Activated B cell treated with CpG ODN at 0.5 μM for 24 hours (primary cell): ENCODE measurements at places on chromosomes 12 and 14.

DNA sequence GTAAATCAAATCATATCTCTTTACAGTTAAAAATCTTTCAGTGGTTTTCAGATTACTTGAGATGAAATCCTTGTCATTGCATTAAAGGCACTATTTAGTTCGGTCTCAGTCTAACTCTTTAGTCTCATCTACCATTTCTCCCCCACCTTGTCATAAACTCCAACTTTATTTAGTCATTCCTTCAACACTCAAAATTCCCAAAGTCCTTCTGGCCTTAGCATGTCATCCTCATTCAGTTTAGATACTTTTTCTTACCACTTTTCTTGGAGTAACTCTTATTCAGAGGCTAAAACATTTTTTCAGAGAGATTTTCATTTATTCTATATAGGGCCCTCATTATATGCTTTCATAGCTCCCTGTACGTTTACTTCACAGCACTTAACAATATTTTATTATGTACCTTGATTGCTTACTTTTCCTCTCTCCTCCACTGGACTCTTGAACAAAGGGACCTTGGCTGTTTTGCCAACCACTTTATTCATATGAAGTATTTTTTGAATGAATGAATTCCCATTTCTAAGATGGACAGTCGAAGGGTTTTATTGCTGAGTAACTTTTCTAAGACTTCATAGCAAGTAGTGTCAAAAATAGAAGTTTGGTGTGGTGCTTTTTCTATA is 12.8 kb downstream of the USP15 start:
- no peak for DNase-seq

GRCh38 chr12:81992461-81992860 is 233.3 kb upstream of the PPFIA2 start:
- DNase-seq, result no peak

DNA sequence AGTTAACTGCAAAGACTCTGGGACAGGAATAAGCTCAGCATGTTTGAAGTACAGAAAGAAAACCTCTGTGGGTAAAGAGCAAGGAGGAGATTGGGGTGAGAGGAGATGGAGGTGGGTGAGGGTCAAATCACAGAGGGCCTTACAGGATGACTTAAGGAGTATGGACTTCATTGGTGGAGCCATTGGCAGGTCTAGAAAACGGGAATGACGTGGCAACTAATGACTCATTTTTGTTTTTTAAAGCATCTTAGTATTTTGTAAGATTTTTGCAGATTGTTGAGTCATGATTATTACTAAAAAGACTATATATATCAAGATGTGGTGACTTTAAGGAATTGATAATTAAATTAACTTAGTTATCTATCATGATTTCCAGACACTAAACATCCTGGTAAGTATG is 18.5 kb downstream of the UTP20 start:
- DNase-seq, result no peak

DNA sequence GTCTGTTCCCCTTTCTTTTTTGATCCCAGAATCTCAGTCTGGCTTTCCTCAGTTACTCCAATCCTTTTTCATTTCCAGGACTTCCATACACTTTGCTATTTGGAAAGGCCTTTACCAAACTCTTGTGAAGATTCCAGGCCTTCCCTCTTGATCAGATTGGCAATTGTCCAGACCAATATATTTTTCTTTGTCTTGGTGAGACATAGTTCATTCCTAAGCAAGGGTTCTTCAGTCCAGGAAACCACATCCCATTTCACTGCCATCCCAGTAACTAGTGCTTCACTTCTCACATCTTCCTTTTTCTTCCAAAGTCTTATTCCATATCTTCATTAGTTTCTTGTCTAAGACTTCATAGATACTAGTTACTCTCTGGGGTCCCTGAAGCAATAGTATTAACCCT is 2.1 kb upstream of the PTPRQ start:
- no peak for DNase-seq
